Activated CD8-positive, alpha-beta memory T cell treated with anti-CD3 and anti-CD28 coated beads, Interleukin-2, amount 50 U/mL, for 4 hours (primary cell): ENCODE measurements at places on chromosomes 13 and 19.

GRCh38 chr13:36813225-36813624 lies 5.8 kb upstream of the RFXAP start:
- no peak for DNase-seq

- DNase-seq = no peak
Measured at GRCh38 chr13:78131346-78131745, 212.7 kb upstream of the EDNRB start.

- no peak for DNase-seq
Measured at GRCh38 chr19:20397292-20397691, 168.3 kb downstream of the ZNF737 start.

DNA sequence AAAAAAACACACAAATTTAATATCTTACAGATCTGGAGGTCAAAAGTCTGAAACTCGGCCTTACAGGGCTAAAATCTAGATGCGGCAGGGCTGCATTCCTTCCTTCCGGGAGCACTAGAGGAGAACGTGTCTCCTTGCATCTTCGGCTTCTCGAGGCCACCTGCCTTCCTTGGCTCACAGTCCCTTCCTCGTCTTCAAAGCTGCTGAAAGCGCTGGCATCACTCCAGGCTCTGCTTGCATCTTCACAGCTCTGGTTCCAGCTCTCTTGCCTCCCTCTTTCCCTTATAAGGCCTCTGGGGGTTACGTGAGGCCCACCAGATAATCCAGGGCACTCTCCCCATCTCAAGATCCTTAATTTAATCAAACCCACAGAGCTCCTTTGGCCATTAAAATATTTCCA lies 10.5 kb downstream of the XRCC1 start:
- DNase-seq = no peak

DNA sequence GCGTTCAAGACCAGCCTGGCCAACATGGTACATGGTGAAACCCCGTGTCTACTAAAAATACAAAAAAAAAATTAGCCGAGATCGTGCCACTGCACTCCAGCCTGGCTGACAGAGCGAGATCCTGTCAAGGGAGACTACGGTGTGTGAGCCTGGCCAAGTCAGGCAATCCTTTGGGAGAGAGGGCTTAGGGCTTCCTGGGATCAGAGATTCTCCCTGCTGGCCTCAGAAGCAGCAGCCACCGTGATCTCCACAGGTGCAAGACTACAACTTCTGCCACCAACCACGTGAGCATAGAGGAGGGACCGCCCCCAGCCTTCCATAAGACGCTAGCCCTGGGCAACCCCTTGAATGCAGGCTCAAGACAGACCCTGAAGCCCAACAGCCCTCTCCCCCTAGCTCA lies 7.6 kb downstream of the MFSD12 start:
- no peak for DNase-seq
